ENCODE measurements at places on chromosomes 2 and 18. TPM values are rescaled to one million over a fixed set of nuclear protein-coding genes. Genes with fewer than 3 reads are reported as not detected.

The RGPD3 gene
- total RNA-seq, result under 0.01 TPM

The KATNAL2 gene
- total RNA-seq, result 3.8 TPM

The ASAP2 gene
- total RNA-seq, result 20.1 TPM

The MPP4 gene
- 0.43 TPM for total RNA-seq

The TEKT4 gene
- not detected for total RNA-seq

The GAL3ST2 gene
- total RNA-seq, result 0.09 TPM

The RAB1A gene
- 85.0 TPM for total RNA-seq

The NEU4 gene
- 0.17 TPM for total RNA-seq

All from bronchial smooth muscle cell (primary cell).